MM.1S (cell line): ENCODE measurements at places on chromosomes 6 and 20.

DNA sequence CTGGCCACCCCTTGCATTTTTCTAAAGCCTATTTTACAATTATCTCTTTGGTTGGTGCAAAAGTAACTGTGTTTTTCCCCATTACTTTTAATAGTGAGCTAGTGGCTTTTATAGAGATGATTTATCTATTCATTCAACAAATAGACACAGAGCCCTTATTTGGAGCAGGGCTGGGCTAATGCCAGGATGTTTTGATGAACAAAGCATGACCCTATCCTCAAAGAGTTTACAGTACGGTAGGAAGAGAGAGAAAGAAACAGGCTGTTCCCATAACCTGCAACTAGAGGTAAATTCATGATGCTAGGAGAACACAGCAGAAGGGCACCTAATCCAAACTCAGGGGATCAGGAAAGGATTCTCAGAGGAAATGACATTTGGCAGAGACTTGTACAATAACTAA, 37.3 kb upstream of the UST start:
- no peak for DNase-seq

DNA sequence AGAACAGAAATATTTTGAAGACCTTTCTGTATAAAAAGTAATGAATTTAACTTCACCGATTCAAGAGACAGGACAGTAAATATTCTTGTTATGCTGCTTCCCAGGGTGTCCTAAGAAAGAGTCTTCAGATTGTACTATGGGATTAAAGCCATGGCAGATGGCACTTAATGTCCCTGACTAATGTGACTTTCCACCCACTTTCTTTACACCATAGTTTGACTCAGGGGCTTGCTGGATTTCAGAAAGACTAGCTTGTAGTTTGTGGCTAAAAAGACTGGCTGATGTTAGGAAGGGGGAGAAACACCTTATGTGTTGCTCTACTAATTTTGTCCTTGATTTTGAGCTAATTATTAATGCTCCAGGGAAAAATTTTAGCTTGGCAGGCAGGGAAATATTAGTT, 75.9 kb downstream of the UTRN start:
- DNase-seq: no peak

GRCh38 chr20:47258745-47259695, 97.5 kb downstream of the ZMYND8 start:
- no peak for DNase-seq

DNA sequence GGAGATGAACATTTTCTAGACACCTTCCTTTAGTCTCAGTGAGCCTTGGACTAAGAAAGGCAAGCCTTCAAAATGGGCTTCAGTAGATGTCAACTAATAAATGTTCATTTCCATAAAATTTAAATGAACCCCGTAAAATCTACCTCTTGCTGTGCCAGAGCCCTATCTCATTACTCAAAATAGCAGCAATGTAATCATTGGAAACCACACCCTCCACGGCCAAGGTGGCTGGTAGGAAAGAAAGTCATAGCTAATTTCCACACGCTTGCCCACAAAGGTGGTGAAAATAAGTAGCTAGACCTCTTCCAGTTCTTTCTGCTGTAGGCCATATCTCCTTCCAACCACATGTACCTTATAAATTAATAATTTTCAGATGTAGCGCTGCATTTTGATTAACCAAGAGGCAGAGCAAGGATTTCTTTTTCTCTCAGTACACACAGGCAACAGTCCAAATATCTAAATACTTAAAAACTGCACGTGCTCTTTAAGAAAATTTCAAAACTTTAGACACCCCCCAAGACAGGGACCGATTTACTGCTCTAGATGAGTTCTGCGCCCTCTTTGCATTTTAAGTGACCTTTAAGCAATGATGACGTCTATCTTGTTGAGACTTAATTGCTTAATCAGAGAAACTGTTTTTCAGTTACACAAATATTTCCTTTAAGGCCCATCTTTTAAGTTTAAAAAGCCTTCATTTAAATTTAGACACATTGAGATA, 290.8 kb downstream of the ZNF217 start:
- no peak for DNase-seq

GRCh38 chr6:94570581-94570980, 1006.8 kb upstream of the MANEA start:
- no peak for DNase-seq

GRCh38 chr6:143598466-143599080, 79.2 kb upstream of the PHACTR2 start:
- no peak for DNase-seq

- no peak for DNase-seq
Measured at GRCh38 chr6:137498481-137499190, 4.4 kb upstream of the OLIG3 start.

- no peak for DNase-seq
Measured at GRCh38 chr20:36532388-36532787, 8.9 kb upstream of the MYL9 start.

GRCh38 chr6:7110092-7110792, 2.5 kb downstream of the RREB1 start:
- DNase-seq: no peak

DNA sequence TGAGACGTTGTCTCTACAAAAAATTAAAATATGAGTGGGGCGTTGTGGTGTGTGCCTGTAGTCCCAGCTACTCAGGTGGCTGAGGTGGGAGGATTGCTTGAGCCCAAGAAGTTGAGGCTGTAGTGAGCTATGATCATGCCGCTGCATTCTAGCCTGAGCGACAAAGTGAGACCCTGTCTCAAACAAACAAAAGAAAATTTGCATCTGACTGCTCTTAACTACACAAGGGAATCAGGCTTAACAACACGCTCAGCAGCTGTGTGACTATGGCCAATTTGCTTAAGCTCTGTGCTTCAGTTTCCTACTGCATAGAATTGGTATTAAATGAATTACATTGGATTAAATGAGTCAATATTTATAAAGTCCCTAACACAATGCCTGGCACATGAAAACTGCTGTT, 24.3 kb upstream of the MRPS10 start:
- DNase-seq: no peak

- DNase-seq: no peak
Measured at GRCh38 chr6:98292810-98293209, 541.6 kb upstream of the POU3F2 start.

- no peak for DNase-seq
Measured at GRCh38 chr20:35831029-35831428, 59.2 kb downstream of the PHF20 start.

DNA sequence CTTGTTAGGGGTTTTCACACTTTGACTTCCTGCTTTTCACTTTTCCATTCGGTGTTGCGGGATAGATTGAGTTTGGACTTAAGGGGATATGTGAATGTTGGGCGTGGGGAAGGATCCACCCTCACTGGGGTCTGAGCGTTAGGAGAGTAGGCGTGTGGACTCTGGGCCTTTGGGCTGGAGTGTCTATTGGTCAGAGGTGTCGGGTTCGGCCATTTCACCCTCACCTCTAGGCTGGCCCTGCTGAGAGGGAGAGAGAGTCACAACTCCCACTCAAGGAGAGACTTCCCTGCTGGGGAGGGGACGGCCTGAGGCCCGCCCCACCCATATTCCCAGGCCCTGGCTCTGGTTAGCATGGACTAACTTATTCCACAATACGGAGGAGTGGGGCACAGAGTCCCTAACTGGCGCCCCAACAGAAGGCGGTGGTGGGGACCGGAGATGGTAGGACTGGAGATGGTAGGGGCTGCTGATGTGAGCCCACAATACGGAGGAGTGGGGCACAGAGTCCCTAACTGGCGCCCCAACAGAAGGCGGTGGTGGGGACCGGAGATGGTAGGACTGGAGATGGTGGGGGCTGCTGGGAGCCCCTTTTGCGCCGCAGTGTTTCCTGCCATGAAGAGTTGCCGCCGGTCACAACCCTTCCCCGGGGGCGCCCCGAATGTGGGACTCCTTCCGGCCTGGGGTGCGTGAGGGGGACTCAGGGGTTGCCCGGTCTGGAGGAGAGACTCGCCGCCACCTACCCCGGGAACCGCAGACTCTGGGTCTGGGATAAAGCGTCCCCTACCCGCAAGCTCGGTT, 1.4 kb upstream of the PTPRA start:
- DNase-seq: no peak

DNA sequence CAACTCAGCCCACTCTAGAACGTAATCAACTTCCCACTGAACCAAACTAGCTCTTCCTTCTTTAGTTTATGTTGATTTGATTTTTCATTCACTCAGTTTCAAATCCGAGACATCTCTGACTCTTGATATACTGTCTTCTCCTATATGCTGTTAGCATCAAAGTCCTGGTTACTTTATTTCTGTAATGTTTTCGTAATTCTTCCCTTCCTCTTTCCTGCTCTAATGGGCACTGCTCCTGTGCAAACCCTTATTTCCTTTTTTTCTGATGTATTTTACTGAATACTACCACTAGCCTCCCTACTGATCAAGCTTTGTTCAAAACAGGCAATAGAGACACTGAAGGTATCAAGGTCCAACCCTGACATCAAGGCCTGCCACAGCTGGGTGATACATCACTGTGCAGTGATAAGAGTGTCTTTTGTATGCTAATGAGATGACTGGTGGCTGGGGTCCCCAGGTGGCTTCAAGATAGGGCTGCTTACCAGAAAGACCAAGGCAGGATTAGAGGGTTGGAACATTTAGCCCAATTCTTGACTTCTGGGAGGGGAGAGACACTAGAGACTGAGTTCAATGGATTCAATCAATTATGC, 95.2 kb downstream of the KIF13A start:
- no peak for DNase-seq

DNA sequence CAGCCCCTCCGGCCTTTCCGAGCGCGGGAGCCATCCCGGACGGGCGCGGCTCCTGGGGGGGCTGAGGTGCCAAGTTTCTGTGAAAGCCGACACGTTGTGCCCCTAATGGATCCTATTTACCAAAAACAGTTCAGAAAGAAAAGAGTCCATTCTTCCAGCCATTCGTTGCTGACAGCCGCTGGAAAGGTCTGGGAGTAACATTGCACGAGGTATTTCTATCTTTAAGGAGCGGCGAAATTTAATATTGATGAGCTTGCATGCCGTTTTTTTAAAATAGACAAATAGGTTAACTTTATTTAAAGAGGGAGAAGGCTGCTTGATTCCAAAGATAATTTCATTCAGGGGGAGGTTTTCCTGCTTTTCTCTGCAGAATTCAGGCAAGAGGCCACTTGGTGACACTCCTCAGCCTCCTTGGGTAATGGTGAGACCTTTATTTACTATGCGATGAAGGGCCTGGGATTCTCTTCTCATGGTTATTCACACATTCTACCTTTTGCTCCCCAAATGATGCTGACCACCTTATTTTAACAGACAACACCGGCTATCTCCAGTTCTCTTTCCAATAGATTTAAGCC, 988 bp downstream of the TIAM2 start:
- no peak for DNase-seq

DNA sequence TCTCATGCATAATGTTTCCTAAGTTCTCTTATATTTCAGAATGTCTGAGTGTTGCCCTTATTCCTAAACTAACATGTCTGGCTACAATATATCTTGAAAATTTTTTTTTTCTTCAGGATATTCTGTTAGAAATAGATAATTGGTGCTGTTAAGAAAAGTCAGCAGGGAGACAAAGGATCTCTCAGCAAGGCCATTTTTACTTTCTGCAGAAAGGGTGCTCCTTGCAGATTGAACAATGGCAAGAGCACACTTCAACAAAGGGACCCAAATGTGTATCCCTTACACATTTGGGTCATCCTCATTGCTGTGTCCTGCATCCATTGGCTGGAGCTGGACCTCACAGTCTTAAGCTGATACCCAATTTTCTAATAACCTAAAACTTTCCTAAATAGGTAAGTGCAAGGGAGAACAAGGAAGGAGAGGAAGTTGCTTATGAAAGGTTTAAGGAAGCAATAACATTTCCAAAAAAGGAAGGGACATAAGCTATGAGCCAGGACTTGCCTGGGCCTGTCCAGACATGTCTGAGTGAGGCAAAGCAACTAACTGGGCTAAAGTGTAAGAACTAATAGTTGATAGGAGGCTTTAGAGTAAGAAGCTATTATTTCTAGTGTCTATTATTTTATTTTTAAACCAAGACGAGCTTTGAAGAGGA, 429.6 kb downstream of the BCKDHB start:
- no peak for DNase-seq

GRCh38 chr6:1619098-1619672, 9.5 kb downstream of the FOXC1 start:
- DNase-seq: no peak

DNA sequence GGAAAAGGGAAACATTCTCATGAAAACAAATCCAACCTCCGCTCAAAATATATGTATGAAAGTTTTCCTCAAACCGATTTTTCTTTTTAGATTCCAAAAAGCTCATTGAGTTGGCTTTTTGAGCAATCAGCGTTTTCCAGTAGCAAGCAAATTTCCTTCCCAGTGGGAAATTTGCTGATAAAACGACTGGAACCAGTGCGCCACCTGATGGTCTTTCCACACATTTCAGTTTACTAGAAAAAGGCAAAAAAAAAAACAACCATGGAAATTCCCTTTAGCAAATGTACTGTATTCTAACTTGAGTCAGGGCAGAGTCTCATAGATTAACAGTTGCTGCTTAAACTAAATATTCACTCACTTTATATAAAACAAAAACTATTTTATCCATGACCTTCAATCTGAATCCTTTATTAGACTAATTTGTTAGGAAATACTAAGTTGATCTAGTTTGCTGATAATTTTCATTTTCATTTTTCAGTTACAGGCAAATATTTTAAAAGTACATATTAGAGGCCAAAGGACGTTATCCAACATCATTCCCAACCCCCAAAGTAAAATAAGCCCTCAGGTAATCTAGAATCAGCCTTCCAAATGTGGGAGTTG, 271.5 kb downstream of the FOXA2 start:
- peak; percentile 17 for DNase-seq

GRCh38 chr6:111011360-111012142, 29.7 kb downstream of the RPF2 start:
- peak; percentile 35 for DNase-seq

GRCh38 chr6:106547601-106548453, 81.5 kb downstream of the RTN4IP1 start:
- DNase-seq: no peak

GRCh38 chr20:40477805-40478204, 211.2 kb downstream of the MAFB start:
- no peak for DNase-seq

DNA sequence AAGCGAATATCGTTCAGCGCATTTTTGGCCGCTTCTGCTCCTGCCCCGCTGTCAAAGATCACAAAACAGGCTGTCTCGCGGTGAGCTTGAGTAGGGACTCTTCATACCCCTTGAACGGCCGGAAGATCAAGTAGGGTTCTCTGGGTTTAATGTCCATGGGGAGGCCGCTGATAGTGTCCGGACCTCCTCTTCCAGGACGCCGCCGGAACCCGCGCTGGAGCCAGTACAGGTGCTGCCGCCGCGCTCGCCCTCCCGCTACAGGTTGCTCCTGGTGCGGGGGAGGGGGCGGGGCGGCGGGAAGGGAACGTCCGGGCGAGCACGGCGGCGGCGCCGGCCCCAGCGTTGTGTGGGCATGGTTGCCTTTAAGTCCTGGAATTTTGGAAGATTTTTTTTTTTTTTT, 67.4 kb downstream of the KHDC1L start:
- DNase-seq: no peak

GRCh38 chr6:17511084-17511483, 89.0 kb upstream of the FAM8A1 start:
- no peak for DNase-seq

GRCh38 chr6:152771061-152771687, 20.6 kb downstream of the VIP start:
- no peak for DNase-seq
